ENCODE measurements at places on chromosomes 3 and 15.

DNA sequence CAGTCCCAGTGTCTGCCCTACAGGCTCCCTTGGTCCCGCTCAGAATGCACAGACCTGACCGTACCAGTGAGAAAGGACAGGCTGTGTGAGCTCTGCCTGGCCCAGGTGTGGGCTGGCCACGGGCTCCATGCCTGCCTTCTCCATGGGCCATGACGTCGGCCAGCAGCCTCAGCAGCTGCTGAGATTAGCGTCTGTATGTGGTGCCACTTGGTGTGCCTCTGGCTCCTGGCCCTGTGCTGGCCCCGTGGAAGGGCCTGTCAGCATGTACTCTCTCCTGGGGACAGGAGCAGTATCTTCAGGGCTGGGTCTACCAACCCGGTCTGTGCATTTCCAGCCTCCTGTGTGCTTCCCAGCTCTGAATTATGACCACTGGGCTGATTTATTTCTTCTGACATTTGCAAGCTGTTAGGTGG is 25.7 kb downstream of the KLF13 start:
- no peak for DNase-seq

DNA sequence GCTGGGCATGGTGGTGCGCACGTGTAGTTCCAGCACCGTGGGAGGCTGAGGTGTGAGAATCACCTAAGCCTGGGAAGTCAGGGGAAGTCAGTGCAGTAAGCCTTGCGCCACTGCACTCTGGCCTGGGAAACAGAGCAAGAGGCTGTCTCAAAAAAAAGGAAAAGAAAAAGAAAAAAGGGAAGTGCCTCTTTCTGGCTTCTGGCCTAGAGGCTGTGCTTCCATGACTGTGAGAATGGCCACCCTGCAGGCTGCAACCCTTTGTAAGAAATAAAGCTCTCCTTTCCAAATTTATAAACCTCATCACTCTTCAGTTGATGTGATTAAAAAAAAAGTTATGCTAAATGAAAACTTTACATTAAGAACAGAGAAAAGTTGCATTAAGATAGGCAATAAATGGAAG is 774.3 kb downstream of the TUSC7 start:
- no peak for DNase-seq

DNA sequence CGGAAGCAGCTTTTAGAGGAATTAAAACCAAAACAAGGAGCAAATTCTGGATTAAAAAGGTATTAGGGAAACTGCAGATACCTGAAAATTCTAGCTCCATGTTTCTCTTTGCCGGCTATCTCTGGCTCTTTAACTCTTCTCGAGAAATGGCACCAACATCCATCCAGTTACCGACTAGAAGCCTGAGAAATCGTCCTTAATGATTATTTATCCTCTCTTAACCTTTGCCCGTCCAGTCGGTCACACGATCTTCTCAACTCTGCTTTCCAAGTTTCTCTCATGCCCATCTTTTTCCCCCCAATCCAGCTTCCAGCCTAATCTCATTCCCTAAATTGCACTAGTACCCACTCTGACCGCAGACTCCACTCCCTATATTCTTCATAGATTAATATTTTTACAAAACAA is 596 bp upstream of the SGO1 start:
- no peak for DNase-seq

GRCh38 chr3:58251631-58252035 is 14.0 kb downstream of the ABHD6 start:
- no peak for DNase-seq

DNA sequence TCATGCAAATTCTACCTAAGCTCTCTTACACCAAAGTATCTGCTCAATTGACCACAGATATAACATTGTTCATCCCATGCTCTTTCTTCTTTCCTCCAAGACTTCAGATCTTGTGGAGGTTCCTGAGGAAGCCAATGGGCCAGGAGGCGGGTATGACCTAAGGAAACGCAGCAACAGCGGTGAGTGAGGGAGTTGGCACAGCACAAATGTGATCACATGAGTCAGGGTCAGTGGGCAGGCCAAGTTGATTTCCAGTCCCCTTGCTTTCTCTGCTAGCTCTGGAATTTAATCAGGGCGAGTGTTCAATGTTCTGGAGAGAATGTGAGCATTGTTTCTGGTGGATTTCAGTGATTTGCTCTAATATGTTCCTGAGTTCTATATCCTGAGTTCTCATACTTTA is 112.7 kb downstream of the STAC start:
- no peak for DNase-seq

DNA sequence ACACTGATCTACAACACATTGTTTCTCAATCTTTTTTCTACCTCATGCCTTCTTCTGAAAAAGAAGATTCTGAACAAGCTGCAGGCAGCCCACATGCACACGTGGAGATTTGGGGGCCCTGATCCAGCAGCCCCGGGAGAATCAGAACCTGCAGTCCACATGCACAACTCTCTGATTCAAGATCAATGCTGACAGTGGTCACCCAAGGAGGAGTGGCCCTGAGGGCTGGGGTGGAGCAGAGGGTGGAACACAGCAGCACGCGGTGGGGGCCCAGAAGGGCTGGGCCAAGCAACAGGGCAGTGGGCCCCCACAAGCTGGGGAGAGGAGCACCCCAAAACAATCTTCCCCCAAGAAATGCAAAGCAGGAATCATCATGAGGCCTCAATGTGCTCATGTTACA is 202.1 kb upstream of the NSMCE3 start:
- DNase-seq: no peak

GRCh38 chr3:105608623-105609022 is 241.9 kb downstream of the ALCAM start:
- DNase-seq: no peak

GRCh38 chr3:196168808-196169391 is 42.3 kb downstream of the ZDHHC19 start:
- DNase-seq: no peak
